M059J (cell line): ENCODE measurements at places on chromosomes 12 and 14. TPM values are rescaled to one million over a fixed set of nuclear protein-coding genes. Genes with fewer than 3 reads are reported as not detected.

DNA sequence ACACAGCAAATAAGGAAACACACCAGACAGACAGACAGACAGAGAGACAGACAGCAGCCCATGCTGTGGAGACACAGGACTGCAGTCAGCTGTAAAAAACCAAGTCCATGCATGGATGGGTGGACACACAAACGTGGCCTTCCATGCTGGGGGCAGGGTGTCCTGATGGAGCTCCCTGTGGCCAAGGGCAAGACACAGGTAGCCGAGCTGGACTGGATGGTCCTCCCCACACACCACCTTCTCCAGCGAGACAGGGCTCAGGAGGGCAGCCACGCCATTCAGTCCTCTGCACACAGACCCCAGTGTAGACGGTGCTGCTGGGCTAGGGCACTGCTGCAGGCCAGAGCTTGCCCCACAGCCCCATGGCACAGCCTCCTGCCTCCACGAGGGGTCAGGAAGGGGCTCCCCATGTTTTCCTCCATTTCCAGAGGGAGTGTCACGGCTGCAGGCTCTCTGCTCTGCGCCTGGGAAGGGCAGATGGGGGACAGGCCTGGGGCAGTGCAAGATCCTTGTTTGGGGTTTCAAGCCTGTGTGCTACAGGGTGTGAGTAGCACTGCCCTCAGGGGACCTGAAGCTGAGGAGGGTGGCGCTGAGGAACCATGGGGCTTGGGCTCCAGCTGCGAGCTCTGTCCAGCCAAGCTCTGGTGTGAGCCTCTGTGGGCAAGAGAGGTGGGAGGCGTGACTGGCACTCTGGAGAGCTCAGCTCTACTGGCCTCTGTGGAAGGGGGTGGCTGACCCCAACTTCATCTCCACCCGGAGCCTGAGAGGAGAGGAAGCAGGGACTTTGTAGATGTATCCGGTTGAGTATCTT is 67.9 kb downstream of the GALNT9 start:
- no peak for DNase-seq

- DNase-seq, result no peak
Observed at GRCh38 chr12:122206111-122206881, 2.8 kb downstream of the B3GNT4 start.

DNA sequence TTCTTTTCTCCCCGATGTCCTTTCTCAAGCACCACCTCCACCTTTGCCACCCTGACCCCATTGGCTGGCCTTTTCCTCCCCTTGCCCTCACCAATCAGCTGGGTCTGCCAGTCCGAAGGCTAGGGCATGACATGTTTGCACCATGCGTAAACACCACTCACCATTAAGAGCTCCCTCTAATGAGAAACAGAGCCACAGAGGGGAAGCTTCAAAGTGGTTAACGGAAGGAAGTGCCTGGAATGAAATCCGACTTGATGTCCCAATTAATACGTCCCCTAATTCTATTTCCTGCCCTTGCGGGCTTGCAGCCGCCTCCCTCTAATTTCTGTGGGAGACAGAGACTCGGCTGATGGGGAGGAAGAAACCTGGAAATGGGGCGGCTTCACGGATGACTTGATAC is 318.5 kb upstream of the TBX3 start:
- no peak for DNase-seq

GRCh38 chr12:31371256-31371620 is 45.3 kb upstream of the SINHCAF start:
- no peak for DNase-seq

Gene HOXC11
- 1.7 and 1.9 TPM in 2 replicates for total RNA-seq

Gene A2M
- total RNA-seq, result 0.66 and 3.1 TPM in 2 replicates

Gene YARS2
- 23.9 and 31.9 TPM in 2 replicates for total RNA-seq
